DMS53 (cell line): ENCODE measurements at places on chromosomes 13 and 19.

- DNase-seq = peak; percentile 36
These were observed 1691.7 kb upstream of the PCDH20 start for GRCh38 chr13:63107179-63107943.

DNA sequence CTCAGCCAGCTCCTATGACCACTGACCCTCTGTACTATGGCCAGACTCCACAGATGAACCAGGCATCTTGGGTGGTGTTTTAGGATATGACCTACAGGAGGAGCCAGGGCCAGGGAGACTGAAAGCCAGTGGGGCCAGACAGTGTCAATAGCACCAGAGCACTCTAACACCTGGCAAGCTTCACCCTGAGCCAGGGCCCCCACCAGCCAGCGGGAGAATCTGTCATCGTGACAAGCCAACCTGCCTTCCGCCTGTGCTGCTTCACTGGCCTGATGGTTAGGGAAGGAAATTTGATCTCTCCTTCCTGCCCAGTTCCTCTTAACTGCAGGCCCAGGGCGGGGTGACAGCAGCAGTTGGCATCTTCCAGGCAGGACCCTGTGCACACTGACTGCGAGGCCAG is 222.4 kb downstream of the UQCRFS1 start:
- DNase-seq = no peak

GRCh38 chr19:30598688-30599087 is 226.5 kb downstream of the ZNF536 start:
- DNase-seq = no peak

DNA sequence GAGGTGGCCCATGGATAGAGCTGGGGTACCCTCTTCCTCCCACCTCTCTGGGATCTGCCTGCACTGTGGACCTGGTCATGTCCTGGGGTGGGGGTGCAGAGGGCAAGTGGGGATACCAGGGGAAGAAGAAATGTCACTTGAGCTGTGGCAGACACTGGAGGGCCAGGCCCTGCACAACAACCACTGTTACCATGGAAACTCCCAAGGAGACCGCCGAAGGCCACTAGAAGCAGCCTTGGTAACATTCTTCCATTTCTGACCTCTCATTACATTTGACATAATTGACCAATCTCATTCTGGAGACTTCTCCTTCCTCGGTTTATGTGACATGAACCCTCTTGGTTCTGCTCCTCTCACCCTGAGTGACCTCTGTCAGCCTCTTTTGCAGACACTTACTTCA is 179.9 kb upstream of the SERP2 start:
- DNase-seq = no peak

- peak; percentile 95 for DNase-seq
These were observed at the start of gene PLPPR2 for GRCh38 chr19:11355160-11356073. PLPPR2 (plus strand) TSS chr19:11355432; CDS start chr19:11357674, 2,242 bp downstream.

DNA sequence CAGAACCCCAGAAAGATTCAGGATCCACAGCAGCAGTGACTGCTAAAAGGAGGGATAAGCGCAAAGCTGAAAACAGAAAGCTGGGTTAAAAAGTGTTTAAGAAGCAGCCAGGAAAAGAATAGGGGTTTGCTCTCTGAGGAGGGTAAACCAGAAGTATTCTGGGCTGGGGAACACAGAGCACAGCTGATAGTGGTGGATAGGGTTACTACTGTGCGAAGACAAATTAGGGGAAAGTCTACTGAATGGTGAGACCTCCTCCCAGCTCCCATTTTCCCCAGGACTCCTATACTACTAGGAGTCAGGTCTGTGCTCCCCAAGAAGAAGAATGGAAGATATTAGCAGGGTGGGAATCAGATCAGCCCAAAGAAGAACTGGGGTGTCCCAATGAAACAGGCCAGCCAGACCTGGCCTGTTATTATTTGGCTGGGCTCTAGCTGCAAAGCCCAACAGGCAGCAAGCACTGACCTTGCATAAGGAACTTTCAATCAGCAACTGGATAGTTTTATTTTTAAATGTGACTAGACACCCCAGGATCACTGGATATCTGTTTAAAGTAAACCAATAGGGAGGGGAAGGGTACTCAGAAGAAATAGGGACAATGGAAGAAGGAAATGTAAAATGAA is 43.5 kb upstream of the SERTM1 start:
- no peak for DNase-seq

DNA sequence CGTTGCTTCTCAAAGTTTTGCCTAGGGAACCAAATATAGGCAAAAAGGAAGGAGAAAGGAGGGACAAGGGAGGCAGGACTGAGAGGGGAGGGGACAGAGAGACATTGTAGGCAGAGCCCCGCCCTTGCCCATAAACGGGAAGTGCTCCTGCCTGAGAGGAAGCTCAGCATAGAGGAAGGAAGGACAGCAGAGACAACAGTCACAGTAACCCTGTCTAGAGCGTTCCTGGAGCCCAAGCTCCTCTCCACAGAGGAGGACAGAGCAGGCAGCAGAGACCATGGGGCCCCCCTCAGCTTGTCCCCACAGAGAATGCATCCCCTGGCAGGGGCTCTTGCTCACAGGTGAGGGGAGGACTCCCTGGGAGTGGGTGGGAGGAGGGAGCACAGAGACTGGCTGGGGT is at the start of gene CEACAM21:
TSS of gene CEACAM21 (plus strand) at position 169 of the 400 bp plus-strand sequence. CDS start at position 278, 109 bp downstream.
- DNase-seq = peak; percentile 17

- no peak for DNase-seq
These were observed 25.4 kb downstream of the CHST8 start for GRCh38 chr19:33647146-33647545.

GRCh38 chr13:35961002-35961401 is 170.2 kb downstream of the DCLK1 start:
- no peak for DNase-seq

DNA sequence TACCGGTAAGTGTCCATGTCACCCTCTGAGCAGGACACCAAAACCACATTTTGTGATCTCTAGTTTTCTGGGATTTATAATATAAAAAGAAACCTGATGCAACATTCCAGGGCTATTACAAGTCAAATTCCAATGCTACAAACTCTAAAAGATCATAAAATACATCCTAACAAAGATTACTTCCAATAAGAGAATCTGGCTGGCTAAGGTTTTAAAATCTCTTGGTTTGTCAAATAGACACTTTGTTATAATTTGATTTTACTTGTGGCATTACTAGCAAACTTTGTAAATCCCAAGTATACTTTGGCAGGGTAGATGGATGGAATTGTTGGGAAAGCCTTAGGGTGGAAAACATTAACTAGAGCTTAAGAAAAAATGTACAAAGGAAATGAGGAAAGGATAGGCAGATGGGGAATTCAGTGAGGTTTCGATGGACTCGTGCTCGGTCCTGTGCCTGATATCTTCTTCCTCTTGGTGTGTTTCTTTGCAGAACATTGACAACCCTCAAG is 74.0 kb upstream of the POMP start:
- DNase-seq = no peak

DNA sequence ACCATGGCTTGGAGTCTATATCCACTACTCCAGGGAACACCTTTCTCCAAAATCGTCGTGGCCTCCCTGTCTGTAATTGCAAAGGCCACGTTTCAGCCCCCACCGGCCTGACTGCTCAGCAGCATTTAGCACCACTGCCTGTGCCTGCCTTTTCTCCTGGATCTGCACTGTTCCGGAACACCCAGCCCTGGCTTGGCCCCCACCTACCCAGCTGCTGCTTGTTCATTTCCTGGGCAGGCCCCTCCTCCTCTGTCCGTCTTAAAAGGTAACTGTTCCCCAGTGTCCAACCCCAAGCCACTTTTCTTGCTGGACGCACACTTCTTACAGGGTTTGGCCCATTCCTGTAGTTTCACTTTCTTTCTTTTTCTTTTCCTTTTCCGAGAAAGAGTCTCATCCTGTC is 8.5 kb upstream of the SYT5 start:
- DNase-seq = no peak

DNA sequence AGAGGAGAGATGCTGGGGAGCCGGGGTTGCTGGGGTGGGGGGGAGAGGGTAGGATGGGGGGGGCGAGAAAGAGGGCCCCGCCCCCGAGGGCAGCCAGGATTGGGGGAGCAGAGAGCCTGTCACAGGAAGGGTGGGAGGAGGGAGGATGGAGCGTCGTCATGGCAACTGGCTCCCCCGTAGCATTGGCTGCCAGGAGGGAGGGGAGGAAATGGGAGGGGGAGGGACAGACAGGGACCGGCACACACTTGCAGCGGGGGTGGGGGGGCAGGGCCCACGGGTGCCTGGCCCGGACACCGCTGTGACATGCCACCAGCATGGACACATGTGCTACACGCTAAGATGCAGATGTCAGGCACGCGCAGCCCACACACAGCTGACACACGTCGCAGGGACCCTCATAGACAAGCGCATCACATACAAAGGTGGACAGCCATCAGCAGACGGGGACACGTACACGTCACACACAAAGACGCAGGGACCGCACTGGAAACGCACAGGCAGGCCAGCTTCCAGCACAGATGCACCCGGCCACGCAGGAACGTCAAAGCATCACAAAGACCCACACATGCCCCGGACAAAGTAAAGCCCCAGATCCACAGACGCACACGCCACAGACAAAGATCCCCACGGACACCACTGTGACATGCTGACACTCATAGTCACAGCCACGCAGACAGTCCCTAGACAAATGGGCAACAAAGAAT is at the start of gene LMTK3:
TSS of gene LMTK3 (minus strand) at position 36 of the 704 bp plus-strand sequence. CDS start 259 bp downstream, outside the sequence.
- DNase-seq = peak; percentile 91

GRCh38 chr19:7507884-7508283 is 8.0 kb upstream of the ZNF358 start:
- peak; percentile 76 for DNase-seq

DNA sequence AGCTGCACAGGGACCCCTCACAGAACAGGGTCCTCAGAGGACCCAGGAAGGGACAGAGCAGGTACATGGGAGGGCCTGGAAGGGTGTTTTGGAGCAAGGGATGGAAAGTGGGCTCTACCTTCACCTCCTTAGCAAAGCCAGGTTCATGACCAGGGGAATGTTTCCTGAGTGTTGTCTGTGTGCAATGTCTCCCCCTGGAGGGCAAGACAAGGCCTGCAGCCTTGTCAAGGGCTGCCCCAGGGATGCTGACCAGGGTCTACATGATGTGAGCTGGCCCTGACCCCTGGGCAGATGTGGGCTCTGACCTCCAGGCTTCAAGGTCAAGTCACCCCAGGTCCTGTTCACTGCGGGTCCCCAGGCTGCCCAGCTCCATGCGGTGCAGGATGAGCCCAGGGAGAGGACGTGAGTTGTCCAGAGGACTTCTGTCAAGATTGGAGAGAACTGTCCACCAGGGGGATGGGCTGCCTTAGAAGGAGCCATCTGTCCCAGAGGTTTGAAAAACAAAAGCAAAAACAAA is 1.0 kb upstream of the CEACAM1 start:
- DNase-seq = peak; percentile 84
